ENCODE measurements at places on chromosomes 7 and 10.

DNA sequence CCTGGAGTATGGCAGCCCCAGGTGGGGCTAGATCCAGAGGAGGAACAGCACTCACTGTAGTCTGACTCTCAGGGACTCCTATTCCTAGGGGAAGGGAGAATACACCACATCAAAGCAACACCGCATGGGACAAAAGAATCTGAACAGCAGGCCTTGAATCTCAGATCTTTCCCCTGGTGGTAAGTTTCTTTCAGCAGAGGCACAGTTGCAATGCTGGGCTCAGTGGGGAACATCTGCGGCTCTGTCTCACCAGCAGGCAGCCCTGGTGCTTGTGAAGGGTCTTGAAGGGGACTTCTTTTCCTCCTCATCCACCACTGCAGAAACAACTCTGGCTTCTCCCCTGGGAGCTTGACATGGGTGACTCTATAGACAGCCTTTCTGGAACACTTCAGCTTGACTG lies 111.2 kb upstream of the ARHGAP21 start:
- DNase-seq, result no peak

DNA sequence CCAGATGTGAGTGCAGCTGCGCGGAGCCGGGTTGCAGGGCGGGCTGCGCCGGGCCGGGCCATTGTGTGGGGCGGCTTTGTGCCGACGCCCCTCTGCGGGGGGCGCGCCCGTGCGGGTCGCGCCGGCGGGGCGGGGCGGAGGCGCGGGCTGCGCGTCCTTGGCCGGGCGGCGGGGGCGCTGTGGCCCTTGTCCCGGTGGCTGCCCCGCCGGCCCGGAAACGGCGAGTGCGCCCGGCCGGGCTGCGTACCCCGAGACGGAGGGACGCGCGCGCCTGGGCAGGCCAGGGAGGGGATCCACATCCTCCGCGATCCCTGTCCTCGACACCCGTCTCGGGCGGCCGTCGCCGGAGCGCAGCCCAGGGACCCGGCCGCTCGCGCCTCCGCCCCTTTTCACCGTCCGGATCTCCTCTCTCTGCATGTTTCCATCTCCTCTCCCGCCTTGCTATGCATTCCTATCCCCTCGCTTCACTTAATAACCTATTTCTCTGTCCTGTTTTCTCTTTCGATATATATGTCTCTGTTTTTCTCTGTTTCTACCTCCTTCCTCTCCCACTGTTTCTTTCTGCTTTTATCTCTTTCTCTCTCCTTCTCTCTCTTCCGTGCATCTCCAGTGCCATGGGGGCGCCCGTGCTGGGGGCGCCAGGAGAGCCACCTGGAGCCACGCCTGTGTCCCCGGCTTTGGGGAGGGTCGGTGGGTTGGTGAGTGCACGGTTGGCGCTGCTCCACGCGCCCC lies 765 bp downstream of the PFKFB3 start:
- peak; percentile 33 for DNase-seq

GRCh38 chr7:96361116-96361857 lies 39.4 kb upstream of the SLC25A13 start:
- DNase-seq, result no peak

- no peak for DNase-seq
Measured at GRCh38 chr7:8357536-8357935, 75.9 kb upstream of the NXPH1 start.

DNA sequence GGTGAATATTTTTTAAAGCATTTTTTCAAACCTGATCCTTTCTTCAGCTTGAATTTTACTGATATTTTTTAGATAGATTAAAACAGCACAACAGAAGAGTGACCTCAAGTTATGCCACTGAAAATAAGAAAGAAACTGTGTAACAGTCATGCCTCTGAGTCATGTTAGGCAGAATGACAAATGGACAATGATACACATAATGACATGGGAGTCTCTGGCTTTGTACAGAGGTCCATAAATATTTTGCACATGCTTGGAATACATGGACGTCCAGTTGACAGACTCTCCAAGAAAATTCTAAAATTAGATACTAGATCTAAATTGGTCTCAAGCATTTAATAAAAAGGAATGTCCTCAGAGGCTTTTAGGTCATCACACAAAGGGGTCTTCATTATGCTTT lies 21.9 kb upstream of the SEMA3A start:
- no peak for DNase-seq

GRCh38 chr7:1197997-1198625 lies 34.6 kb upstream of the UNCX start:
- no peak for DNase-seq

DNA sequence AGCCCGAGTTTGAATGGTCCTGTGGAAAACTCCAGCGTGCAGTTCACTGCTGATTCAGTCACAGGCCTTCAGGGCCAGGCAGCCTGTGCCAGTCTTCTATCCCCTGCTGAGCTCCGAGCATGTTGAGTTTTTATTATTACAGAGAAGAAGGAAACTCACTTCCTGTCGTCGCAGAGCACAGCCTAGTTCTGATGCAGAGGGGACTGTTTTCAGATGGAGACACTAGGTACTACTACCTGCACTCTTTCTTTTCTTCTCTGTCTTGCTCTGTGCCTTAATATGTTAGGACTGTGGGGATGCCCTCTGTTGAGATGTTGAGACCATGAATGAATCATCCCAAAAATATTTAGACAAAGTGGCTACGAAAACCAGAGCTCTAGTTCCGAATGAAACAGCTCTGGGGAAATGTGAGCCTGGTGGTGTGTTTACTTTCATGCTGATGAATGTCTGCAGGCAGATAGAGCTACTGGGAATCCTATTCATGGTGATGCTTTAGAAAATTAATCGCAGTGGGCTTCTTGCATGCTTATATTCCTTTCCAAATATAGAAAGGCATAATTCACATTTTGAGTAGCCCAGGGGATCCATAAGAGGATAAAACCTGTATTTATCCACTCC lies 29.6 kb downstream of the CASP7 start:
- no peak for DNase-seq

GRCh38 chr7:29854257-29854938 lies 48.1 kb downstream of the WIPF3 start:
- no peak for DNase-seq

- no peak for DNase-seq
Measured at GRCh38 chr10:28463676-28464395, 69.1 kb upstream of the WAC start.

GRCh38 chr10:92768104-92768503 lies 78.3 kb downstream of the HHEX start:
- no peak for DNase-seq

DNA sequence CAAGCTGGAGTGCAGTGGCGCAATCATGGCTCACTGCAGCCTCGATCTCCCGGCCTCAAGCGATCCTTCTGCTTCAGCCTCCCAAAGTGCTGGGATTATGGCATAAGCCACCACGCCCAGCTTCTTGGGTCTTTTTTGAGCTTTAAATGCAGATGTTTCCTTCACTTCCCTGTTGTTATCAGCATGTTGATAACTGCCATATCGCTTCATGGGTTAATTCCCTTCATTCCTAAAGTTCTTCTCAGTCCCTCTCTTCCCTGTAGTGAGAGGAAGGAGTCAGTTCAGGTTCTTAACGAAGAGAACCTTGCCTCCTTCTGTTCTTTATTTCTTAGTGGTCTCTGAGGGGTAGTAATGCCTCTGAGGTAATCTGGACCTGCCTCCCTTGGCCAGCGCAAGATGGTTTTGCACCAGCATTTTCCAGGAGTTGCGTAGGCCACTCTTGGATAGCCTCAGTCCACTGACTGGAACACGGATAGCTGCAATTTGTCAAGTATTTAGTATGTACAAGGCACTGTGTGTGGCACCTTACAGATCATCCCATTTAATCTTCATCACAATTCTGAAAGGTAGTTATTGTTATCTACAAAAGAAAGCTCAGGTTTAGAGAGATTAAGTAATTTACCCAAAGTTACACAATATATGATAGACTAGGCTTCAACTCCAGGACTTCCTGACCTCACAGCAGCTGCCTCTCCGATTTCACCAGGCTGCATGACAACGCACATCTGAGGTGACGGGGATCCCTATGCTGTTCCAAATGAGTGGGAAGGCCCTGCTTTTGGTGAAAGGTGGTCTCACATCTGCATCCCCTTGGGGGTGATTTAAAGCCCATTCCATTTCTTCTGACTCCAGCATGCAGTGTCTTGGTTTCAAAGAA lies 60.5 kb downstream of the GATA3 start:
- no peak for DNase-seq

DNA sequence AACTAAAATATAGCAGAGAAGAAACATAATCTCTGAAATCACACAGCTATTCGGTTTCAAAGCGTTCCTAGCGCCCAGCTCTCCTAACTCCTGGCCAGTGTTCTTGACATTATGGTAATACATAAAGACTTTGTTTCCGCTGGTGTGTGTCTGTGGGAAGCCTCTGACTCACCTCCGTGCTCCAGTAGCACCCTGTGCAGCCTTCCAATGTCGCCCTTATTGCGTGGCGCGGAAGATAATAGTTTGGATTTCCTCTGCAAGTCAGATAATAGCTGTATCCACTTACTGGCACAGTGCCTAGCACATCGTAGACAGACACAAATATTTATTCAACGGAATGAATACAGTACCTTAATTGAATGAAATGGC lies 570 bp downstream of the BMS1 start:
- no peak for DNase-seq

DNA sequence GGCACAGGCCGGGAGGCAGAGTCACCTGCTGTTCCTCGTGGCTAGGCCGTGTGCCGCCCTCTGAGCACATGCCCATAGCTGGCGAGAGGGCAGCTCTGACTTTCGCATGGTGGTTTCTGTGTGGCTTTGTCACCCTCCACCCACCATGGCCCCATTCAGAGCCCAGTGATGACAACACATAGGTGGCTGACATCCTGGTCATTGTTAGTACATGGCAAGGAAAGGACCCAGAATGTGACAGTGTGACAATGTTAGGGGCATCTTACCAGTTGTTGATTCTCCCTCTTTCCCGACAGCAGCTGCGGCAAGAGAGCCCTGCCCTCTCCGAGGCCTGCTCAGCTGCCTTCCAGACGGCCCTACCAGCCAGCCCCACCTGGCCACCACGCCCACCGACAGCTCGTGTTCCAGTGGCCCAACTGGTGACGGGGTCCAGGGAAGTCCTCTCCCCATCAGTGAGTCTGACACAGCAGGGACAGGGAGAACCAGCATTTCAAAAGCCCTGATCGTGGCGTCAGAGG lies 52.2 kb downstream of the ZNF467 start:
- no peak for DNase-seq

- no peak for DNase-seq
Measured at GRCh38 chr10:43861966-43862751, 213.5 kb upstream of the ZNF32 start.

DNA sequence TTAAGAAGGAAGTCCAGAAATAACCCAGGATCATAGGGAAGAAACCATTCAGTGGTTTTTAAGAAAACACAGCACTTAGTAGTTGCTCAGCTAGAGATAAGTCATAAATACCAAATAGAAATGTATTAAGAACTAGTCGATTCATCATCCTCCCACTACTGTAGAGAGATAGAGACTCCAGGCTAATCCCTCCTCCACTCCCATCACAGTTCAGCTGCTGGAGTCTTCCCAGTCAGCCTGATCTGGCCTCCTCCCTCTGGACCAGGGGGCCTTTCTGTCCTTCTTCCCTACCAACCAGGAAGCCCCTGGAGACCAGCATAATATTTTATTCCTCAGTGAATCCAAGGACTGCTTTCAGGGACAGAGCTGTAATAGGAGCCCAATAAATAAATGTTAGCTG lies 294.1 kb upstream of the YAE1 start:
- no peak for DNase-seq

DNA sequence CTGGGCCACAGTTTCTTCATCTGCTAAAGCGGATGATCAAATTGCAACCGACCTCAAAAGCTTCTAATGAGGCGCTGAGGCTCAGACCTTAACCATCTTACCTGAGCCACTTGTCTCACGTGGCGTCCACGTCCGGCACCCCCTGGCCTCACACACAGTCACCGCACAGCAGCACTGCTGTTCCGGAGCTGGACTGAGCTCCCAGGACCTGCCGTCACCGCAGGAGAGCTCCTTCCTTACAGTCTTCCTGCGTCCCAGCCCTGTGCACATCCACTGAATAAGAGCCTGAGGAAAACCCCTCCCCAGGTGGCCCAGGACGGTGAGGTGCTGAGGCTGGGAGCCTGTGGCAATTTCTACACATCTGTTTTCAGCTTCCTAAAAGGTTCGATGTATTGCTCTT lies 35.7 kb downstream of the TNS3 start:
- DNase-seq, result no peak

DNA sequence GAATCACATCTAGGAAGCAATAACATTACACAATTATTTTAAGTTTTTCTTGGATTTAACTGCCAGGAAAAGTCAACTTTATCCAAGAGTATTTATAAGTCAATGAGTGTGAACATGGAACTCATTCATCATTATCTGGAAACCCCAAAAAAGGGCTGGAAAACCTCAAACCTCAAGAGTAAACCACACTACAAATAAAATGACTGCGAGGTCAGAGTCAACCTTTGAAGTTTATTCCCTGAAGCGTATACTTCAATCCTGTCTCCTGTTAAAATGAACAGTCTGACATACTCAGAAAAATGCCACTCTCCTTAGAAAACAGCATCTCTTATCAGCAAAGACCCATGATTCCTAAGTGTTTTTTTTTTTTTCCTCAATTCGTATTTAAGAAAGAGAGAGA lies 86.5 kb downstream of the RELN start:
- DNase-seq, result no peak

- no peak for DNase-seq
Measured at GRCh38 chr10:48626986-48627731, 22.3 kb upstream of the ARHGAP22 start.

Measured in central memory CD8-positive, alpha-beta T cell (primary cell).